ENCODE measurements at places on chromosomes 1 and 21. TPM values are rescaled to one million over a fixed set of nuclear protein-coding genes. Genes with fewer than 3 reads are reported as not detected.
A peak's percentile ranks its signal among the peaks of the same experiment; 100 is the strongest.

DNA sequence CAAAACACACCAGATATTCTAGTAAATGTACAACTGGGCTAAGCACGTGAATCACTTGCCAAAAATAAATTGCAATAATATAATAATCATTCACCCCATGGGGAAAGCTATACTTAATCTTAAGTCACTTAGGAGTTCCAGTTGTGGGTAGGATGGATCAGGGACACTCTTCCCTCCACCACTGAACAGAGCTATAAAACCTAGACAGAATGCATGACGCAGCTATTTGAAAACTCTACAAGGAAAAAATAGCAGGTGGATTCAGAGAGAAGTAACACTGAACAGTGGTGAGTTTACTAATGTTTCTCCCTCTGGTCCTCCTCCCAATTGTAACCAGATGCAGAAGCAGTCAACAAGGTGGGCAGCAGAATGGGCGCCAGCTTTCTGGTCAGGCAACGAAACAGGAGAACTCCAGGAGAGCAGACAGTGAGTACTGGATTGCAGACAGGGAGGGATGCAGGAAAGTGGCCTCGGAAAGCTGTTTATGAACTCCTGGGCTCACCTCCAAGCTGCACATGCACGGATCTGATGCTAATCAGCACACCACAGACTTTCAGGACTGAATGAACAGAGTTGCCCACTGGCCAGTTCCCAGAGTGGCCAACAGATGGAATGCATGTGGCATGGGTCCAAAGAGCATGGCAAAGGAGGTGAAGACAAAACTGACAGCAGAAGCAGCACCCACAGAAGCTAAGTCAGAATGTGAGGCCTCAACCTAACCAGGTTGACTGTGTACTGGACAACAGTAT is 41.4 kb downstream of the TARBP1 start:
- DNase-seq, result no peak

- DNase-seq, result no peak
Measured at GRCh38 chr1:246459221-246459620, 47.9 kb downstream of the SMYD3 start.

DNA sequence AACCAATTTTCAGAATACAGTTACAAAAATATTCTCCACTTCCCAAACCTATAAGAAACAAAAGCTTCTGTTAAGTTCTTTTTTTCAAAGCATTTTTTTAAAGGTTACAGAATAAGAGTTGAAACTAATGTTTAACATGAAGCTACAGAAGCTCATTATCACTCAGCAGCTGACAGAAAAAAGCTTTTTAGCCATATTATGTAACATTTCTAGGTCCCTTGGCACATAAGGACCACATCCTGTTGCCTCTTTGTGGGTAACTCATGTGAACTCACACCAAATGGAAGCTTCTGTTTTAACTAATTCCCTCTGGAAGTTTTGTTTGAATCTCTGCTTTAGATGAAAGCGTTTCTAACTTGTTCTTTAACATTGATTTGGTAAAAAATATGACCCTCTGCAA is 242.5 kb upstream of the TMPRSS15 start:
- DNase-seq, result no peak

ARHGEF19 gene
- total RNA-seq, result 9.0 TPM

CELA2A gene
- total RNA-seq, result not detected

- no peak for DNase-seq
Measured at GRCh38 chr1:180527101-180527669, 24.8 kb upstream of the ACBD6 start.

- no peak for DNase-seq
Measured at GRCh38 chr1:15254559-15254958, 7.5 kb downstream of the FHAD1 start.

- DNase-seq, result peak; percentile 19
Measured at GRCh38 chr1:76083189-76083588, 8.6 kb downstream of the ST6GALNAC3 start.

DNA sequence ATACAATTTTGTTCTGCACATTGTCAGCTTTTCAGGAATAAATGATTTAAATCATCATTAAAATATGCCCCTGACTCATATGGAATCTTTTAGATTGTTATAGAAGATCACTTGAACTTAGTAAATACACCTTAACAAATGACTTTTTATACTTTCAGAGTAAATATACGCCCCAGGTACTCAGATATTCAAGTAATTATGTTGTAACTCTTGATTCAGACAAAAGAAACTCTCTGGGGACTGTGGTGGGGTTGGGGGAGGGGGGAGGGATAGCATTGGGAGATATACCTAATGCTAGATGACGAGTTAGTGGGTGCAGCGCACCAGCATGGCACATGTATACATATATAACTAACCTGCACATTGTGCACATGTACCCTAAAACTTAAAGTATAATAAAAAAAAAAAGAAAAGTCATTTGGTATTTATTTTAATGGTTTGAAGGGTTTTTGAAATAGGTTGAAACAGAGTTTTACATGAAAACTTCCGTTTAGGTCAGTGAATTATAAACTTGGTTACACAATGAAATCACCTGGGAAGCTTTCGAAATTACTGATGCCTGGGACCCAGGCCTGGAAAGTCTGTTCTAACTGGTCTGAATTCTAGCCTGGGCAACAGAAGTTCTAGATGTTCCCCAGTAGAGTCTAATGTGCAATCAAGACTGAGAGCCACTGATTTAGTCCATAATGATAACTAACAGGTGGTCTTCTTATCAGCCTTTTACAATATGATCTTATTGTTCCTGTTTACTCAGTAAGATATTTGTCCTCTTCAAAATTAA is 320.5 kb upstream of the NR5A2 start:
- no peak for DNase-seq

SYNC gene
- total RNA-seq, result 14.3 TPM

DNA sequence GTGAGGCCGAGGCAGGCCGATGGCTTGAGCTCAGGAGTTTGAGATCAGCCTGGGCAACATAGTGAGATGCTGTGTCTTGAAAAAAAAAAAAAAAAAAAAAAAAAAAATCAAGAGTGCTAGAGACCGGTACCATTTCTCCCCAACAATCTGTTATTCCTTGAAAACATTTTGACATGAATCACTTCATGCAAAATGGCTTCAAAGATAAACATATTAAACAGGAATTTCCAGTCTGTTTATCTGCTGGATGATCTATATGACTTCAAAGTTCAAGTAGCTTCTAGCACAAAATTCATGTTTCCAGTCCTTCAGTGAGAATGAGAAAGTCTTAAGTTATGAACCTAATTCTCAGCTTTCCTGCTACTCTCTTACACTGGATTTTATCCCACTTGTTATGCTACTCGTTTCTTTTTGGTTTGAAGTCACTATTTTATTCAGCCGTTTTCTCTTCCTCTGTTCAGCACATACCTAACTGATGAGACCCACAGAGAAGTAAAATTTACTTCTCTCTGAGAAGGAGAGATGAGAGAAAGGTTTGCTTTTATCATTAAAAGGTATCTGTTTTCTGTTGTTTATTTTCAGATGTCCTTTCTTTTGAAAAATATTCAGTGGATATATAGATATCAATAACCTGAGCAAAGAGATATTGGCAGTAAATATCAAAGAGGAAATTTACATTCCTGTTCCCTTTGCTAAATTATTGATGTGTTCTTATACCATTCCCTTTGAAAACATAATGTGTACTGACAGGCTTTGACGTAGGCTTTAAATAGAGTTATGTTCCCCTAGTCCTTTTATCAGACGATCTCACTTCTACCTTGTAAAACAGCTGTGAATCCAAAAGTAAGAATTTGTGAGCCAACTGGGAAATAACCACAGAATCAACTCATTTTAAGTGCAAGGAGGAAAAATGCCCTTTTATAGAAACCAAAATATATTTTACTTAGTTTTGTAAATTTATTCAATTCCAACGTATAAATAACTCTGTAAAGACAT is 38.2 kb downstream of the CD46 start:
- DNase-seq, result no peak

AQP10 gene
- total RNA-seq, result not detected

- peak; percentile 47 for DNase-seq
Measured at GRCh38 chr21:34890724-34891612, 158.1 kb downstream of the RUNX1 start.

- DNase-seq, result no peak
Measured at GRCh38 chr1:186781730-186782129, 47.0 kb upstream of the PLA2G4A start.

BGLAP gene
- total RNA-seq, result 2.4 TPM

DNA sequence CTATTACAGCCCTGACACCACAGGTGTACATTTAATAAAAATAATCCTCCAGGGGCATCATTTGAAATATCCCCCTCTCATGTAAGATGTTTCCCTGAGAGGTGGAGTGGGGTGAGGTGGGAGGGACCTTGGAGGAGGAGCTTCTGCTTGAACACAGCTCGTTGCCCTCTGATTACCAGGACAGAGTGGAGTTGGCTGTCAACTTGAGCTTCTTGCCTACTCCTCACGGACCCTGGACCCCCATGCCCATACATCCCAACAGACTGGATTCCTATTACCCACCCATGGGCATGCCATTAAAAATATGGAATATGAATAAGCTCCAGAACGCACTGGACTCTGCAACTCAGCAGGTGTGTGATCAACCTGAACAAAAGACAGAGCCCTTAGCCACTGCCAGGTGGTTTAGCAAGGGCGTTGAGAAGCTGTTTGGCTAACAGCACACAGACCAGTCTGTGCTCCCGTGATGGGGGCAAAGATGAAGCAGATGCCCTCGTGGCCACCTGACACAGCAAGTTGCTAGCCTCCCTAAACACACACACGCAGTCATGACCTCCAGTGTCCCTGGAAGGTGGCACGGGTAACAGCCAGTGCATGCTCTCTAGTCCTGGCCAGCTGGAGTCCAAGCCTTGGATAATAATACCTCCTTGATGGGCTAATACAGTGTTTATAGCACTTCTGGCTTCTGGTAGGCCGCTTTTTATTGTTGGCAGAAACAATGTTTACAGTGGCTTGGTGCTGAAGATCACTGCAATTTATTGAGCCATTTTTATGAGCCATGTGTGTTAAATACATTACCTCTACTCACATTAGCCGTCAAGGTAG is 155.0 kb downstream of the TOMM20 start:
- peak; percentile 73 for DNase-seq

- DNase-seq, result no peak
Measured at GRCh38 chr1:162927421-162927820, 66.4 kb upstream of the CCDC190 start.

DNA sequence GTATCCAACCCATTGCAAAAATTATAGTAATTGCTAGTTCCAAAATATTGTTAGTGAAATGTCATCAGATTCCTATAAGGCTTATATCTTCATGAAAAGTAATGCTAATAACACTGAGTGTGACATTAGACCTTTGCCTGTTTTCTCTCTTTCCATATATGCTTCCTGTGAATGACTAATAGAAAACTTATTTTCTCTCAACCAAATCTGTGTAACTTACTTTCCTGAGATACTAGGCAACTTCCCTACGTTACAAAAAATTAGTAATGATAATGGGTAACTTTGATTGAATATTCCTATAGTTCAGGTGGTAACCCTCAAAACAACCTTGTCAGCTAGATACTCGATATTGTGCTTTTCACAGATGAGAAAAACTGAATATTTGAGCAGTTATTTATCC is 124.2 kb upstream of the HNRNPU start:
- no peak for DNase-seq

DNA sequence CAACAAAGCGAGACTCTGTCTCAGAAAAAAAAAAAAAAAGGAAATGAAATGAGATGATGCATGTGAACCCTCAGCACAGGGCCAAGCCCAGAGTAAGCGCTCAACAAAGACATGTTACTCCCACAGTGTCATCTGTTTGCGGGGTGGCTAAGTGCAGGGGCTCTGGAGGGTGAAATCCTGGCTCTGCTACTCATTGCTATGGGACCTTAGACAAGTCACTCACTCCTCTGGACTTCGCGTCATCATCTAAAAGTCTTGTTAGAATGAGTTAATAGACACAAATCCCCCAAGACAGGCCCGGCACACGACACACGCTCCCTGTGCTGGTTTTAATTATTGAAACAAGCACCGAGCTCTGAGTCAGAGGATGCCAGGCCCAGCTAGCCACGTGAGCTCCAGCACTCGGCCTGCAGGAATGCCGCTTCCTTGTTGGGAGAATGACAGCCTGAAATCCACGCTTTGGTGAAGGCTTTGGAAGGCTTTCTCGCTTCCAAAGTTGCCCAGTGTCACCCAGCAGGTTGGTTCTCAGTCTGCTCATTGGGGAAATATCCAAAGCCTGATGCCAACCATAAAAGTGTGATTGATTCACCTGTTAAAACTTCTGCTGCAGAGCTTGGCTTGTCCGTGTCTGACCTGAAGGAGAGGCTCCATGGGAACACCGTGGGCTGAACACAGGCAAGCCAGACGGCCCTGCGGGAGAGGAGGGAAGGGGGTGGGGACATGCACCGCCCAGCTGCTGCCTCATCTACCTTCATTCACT is 36.7 kb upstream of the TARDBP start:
- peak; percentile 65 for DNase-seq

DNA sequence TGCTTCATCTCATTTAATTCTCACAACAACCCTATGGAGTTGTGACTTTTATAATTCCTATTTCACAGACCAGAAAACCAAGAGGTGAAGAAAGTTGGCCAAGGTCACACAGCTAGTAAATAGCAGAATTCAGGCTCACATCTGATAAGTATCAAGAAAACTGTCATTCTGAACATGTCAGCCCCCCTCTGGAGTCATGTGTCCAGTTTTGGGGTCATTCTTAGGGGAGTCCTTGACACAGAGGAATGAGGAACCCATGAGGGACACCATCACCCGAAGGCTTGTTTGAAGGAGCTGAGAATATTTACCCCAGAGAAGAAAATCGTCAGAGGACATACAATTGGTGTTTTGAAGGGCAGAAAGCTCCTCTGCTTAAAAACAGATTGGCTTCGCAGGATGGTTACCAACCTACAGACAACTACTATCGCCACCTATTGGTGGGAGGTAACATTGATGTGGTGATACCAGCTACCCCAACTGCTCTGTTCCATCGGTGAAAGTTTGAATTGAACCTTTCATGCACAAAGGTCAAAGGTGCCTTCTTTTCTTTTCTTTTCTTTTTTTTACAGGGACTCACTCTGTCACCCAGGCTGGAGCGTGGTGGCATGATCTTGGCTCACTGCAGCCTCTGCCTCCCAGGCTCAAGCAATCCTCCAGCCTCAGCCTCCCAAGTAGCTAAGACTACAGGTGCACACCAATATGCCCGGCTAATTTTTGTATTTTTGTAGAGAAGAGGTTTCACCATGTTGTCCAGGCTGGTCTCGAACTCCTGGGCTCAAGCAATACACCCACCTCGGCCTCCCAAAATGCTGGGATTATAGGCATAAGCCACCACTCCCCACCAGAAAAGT is 31.3 kb downstream of the NCMAP start:
- peak; percentile 81 for DNase-seq

IL19 gene
- total RNA-seq, result not detected

- no peak for DNase-seq
Measured at GRCh38 chr1:184556665-184557064, 169.8 kb downstream of the C1orf21 start.

GRCh38 chr1:85612704-85613361 is 32.3 kb downstream of the CCN1 start:
- peak; percentile 27 for DNase-seq

DDR2 gene
- 13.3 TPM for total RNA-seq

- DNase-seq, result no peak
Measured at GRCh38 chr1:11505591-11506538, 26.9 kb downstream of the DISP3 start.

- no peak for DNase-seq
Measured at GRCh38 chr1:42479621-42480020, 16.5 kb downstream of the CCDC30 start.

GRCh38 chr1:111256988-111257658 is 29.6 kb downstream of the CHI3L2 start:
- DNase-seq, result no peak

GOLT1A gene
- 2.5 TPM for total RNA-seq

- DNase-seq, result no peak
Measured at GRCh38 chr1:228747301-228747935, 12.1 kb downstream of the RHOU start.

GRCh38 chr1:7395251-7395650 is 375.8 kb upstream of the VAMP3 start:
- no peak for DNase-seq
